ENCODE measurements at places on chromosomes 7 and 10.

DNA sequence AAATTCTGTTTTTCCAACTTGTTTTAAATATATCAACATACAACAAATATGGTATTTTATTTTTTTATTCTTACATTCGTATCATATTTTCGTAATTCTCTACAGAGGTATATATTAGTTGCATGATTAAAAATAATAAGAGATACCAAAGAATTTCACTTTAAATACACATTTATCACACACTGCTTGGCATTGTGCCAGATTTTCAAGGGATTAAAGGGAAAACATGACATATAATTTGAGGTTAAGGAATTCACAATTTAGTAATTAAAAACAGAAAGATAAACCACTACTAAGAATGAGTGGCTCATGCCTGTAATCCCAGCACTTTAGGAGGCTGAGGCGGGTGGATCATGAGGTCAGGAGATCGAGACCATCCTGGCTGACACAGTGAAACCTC, 484.7 kb upstream of the SORCS1 start:
- no peak for DNase-seq

DNA sequence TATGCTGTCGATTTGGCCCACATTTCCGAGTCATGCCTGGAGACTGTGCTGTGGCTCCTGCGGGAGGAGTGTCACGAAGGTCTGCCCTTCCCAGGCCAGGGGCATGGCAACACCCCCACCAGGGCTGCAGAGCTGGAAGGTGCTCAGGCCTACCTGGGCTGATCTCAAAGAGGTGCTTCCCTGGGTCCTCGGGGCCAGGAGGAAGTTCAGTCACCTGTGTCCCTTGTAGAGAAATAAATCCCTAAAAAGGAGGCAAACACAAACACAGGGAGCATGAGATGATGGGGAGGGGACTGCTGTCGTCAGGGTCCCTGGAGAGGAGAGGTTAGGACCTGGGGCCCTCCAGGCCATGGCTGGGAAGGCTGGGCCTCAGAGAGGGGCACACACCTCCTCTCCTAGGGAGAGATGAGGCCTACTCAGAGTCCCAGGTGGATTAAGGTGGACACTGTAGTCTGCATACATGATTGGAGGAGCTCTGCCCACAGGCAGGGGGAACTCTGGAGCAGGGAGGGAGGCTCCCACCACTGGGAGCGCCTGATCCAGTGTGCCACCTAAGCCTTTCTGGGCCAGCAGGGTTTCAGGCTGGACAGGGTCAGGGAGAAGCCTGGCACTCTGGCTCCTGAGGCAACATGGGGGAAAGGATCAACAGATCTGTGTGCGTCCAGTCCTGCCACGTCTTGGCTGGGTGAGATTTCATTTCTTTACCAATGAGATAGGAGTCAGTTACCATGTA, 49.4 kb downstream of the ARHGAP22 start:
- no peak for DNase-seq

GRCh38 chr7:105621617-105622016, 40.3 kb upstream of the EFCAB10 start:
- DNase-seq, result no peak

DNA sequence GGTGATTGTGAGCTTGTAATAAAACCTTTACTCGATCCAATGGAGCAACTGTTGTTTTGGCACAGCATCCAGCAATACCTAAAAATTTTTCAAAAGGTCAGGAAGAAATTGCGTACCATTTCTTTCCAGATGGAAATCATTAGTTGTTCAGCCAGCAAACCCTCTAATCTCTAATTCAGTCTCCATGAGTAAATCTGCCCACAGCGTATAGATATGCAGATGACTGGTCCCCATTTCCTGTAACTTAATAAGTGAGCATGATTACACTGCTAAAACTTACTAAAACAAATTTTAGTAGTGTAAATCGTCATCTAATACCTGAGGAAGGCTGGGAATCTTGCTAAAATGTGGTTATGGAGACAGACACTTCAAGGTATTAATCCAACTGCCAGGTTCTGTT, 10.6 kb downstream of the SLC25A16 start:
- DNase-seq, result no peak

DNA sequence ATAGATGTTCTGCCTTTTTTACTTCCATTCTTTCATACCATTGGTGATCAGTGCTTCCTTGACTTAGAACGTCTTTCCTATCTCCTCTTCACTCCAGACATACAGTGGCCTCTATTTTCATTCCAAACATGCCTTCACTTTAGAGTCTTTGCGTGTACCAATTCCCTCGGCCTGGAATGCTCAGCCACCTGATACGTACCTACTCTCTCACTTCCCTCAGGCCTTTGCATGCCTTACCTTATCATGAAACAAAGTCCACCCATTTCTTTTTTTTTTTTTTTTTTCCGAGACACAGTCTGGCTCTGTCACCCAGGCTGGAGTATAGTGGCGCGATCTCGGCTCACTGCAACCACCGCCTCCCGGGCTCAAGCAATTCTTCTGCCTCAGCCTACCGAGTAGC, 2.2 kb upstream of the CCNJ start:
- DNase-seq, result no peak

DNA sequence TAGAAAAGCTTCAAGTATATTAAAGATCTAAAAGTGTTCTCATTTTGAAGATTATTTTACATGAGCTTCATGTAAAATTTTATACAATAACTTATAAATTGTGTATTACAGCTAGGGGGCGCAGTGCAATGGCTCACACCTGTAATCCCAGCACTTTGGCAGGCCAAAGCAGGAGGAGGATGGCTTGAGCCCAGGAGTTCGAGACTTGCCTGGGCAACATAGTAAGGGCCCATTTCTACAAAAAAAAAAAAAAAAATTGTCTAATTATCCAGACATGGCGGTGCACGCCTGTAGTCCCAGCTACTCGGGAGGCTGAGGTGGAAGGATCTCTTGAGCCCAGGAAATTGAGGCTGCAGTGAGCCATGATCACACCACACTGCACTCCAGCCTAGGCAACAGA, 16.6 kb downstream of the ACBD5 start:
- DNase-seq, result no peak

- no peak for DNase-seq
Measured at GRCh38 chr7:146575903-146576302, 459.3 kb downstream of the CNTNAP2 start.

GRCh38 chr7:151312831-151313809, 28.5 kb upstream of the NUB1 start:
- no peak for DNase-seq

- peak; percentile 87 for DNase-seq
Measured at GRCh38 chr10:21724687-21725367, 190.8 kb downstream of the MLLT10 start.

DNA sequence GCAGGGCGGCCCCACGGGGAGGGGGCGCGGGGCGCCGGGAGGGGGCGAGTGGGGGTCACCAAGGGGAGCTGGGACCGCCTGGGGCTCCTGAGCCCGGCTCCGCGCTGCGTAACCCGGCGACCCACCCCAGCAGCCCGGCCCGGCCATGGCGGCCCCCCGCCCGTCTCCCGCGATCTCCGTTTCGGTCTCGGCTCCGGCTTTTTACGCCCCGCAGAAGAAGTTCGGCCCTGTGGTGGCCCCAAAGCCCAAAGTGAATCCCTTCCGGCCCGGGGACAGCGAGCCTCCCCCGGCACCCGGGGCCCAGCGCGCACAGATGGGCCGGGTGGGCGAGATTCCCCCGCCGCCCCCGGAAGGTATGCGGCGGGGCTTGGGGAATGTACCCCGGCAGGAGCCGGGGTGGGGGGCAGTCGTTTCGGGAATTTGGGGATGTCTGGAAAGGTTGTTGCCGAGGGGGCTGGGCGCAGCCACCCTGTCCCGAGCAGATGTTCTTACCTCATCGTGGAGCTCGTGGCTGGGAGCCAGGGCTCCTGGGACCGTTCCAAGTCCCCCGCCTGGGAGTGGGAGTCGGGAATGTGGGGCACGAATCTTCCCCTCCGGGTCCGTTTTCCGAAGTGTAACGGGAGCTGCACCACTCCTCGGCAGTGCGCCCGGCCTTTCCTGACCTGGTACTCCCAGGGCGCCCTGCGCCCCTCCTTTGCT, 431 bp downstream of the ZYX start:
- no peak for DNase-seq

DNA sequence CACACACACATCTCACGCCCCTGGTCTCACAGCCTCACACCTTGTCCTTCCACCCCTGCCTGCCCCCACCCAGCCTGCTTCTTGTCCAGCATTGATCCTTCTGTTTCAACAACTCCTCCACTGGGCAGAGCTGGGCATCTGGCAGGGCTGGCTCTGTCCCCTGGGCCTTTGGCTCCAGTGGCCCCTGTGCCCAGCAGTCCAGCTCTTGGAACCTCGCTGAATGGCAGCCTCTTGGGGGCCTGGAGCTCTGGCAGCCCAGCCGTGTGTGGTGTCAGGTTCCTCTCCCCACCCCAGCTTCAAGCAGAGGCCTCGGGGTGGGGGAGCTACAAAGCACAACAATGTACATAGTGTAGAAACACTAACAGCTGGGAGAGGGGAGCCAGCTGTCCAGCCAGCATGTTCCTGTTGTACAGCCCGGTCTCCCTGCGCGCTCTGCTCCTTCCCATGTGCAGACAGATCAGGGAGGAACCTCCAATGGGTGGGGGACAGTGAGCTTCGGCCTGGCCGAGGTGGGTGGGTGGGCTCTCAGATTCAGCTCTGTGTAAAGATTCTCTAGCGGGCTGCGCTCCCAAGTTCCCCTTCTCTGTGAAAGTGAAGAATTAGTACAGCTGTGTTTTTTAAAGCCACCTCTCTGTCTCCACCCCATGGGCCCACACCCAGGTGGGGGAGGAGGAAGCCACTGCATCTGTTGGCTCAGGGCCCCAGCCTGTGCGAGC, 19.4 kb downstream of the ZMIZ2 start:
- peak; percentile 56 for DNase-seq

DNA sequence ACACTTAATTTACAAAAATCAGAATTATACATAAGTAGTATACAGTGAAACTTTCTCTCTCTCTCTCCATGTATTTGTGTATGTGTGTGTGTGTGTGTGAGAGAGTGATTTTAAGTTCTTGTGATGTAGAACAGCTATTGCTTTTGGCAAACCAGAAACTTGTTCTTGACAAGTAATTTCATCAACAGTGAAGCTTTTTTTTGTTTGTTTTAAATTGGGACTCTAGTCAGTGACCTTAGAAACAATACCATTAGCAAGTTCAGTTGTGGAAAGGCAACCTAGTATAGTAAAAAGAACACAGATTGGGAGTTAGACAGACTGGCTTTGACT, 319.1 kb downstream of the PTEN start:
- DNase-seq, result no peak

GRCh38 chr7:8985255-8985654, 551.8 kb downstream of the NXPH1 start:
- DNase-seq, result no peak

- no peak for DNase-seq
Measured at GRCh38 chr10:30383356-30383755, 34.3 kb upstream of the MTPAP start.

DNA sequence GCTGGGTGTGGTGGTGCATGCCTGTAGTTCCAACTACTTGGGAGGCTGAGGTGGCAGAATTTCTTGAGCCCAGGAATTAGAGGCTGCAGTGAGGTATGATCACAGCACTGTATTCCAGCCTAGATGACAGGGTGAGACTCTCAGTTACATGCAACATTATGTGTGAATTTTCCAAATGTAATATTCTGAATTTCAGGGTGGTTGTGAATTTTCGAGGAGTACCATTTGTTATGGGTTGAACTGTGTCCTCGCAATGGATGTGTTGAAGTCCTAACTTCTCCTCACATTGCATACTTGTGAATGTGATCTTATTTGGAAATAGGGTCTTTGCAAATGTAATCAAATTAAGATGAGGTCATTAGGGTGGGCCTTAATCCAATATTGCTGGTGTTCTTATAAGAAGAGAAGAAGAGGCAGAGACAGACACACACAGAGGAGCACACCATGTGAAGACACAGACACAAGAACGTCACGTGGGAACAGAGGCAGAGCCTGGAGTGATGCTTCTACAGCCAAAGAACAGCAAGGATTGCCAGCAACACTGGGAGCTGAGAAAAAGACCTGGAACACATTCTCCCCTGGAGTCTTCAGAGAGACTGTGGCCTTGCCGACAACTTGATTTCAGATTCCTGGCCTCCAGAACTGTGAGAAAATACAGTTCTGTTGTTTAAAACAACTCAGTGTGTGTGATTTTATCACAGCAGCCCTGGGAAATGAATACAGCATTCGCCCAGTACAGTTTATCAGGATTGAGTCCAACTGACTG, 91.9 kb downstream of the ZNF783 start:
- DNase-seq, result no peak

GRCh38 chr10:93516006-93516380, 19.6 kb downstream of the CEP55 start:
- no peak for DNase-seq

- no peak for DNase-seq
Measured at GRCh38 chr10:72513910-72514309, 112.0 kb downstream of the MICU1 start.

GRCh38 chr10:81026591-81026990, 488.9 kb downstream of the SH2D4B start:
- no peak for DNase-seq

DNA sequence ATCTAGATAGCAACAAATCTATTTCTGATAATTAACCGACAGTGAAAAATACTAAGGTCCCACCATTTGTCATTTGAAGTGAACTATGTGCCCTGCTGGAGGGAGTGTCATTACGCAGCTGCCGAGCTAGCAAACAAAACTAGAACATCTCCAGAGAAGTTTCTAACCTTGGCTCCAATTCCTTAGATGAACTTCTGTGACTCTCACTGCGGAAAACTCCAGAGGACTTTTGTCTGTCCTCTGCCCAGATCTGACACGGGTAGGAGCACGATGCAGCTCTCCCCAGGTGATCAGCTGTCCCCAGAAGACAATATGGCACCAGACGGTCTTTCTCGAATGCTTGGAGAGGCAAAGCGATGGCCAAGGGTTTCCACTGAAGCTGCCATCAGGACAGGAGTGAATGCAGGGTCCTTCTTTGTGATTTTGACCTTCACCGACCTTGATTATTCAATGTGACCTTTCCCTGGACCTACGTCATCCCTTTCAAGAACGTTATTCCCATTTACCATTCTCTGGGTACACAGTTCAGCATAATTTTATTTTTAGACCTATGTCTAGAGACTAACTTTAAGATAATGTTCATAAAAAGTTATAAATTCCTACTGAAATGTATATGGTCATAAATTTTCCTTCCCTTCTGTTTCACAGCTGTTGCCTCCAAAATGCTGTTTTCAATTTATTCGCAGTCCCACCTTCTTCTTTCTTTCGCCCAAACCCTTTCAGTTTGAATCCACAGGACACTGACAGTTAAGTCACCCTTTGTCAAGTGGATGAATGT, 116.7 kb upstream of the C7orf33 start:
- no peak for DNase-seq

GRCh38 chr10:15052121-15052520, 8.4 kb downstream of the OLAH start:
- no peak for DNase-seq

- DNase-seq, result no peak
Measured at GRCh38 chr10:87974769-87975168, 111.3 kb downstream of the PTEN start.
